ENCODE measurements at places on chromosomes 3 and 15. TPM values are rescaled to one million over a fixed set of nuclear protein-coding genes. Genes with fewer than 3 reads are reported as not detected.

TP63 gene
- 0.55 TPM for total RNA-seq

GASK1A gene
- 23.6 TPM for total RNA-seq

WDR6 gene
- total RNA-seq: 51.6 TPM

ISL2 gene
- 2.3 TPM for total RNA-seq

HDAC11 gene
- total RNA-seq: not detected

C3orf85 gene
- total RNA-seq: not detected

CADPS gene
- 2.7 TPM for total RNA-seq

NAALADL2 gene
- total RNA-seq: 13.4 TPM

GATM gene
- total RNA-seq: 30.4 TPM

LYZL4 gene
- total RNA-seq: not detected

RBPMS2 gene
- total RNA-seq: 2.9 TPM

ZNF774 gene
- total RNA-seq: 2.9 TPM

GRCh38 chr3:13768453-13768852 is 111.4 kb downstream of the WNT7A start:
- no peaks in the 10 kb centered on the region for H3K36me3 ChIP-seq
- DNase-seq: no peak
- H3K4me1 ChIP-seq: no peaks in the 10 kb centered on the region
- peaks cover 23% of the 10 kb centered on the region for H3K27me3 ChIP-seq

GRCh38 chr15:73273181-73274002 is 95.4 kb downstream of the HCN4 start:
- H3K27ac ChIP-seq: no peak overlapping the region
- H3K36me3 ChIP-seq: peaks cover 11% of the 10 kb centered on the region
- H3K4me3 ChIP-seq: no peak overlapping the region
- peak; percentile 44 for DNase-seq

GRCh38 chr3:29642393-29643033 is 361.6 kb downstream of the RBMS3 start:
- H3K4me3 ChIP-seq: no peak overlapping the region
- no peak for DNase-seq
- no peaks in the 10 kb centered on the region for H3K4me1 ChIP-seq
- H3K27ac ChIP-seq: peak overlapping the region; percentile 8

DNA sequence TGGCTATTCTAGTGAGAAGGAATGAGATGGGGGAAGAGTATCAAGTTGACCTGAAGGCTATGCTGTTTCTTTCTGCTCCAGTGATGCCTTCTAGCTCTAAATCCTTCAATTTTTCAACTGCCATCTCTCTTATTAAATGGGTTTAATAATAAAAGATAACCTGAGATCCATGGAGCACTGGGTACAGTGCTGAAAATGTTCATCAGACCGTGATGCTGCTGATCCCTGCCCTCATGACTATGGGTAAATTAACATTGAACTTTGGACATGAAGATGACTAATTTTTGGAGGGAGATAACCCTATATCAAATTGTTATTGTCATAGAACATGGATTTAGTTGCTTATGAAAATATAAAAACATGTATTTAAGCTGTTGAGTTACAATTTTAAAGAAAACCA is 27.7 kb upstream of the SLC2A2 start:
- no peak for DNase-seq
- peaks cover 7% of the 10 kb centered on the region for H3K4me1 ChIP-seq
- H3K4me3 ChIP-seq: no peak overlapping the region
- H3K27ac ChIP-seq: no peak overlapping the region

DNA sequence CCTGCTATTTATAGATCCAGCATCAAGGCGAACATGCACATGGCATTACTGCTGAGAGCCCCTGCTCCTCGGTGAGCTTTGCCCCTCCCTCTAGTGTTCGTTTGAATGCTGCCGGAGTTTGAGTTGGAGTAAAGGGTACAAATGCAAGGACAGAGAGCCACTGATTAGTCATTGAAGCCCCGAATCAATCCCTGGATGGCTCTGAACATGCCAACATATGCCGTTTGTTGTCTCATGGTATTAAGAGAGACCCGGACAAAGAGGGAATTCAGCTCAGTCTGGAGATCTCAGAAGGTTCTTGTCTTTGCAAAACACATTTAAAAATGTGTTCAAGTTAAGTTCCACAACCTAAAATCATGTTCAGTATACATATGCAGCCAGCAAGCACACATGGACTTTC is 789.2 kb upstream of the NR2F2 start:
- DNase-seq: no peak
- H3K36me3 ChIP-seq: no peaks in the 10 kb centered on the region
- H3K27me3 ChIP-seq: no peaks in the 10 kb centered on the region
- H3K4me3 ChIP-seq: no peak overlapping the region
- H3K27ac ChIP-seq: no peak overlapping the region
- no peaks in the 10 kb centered on the region for H3K4me1 ChIP-seq

DNA sequence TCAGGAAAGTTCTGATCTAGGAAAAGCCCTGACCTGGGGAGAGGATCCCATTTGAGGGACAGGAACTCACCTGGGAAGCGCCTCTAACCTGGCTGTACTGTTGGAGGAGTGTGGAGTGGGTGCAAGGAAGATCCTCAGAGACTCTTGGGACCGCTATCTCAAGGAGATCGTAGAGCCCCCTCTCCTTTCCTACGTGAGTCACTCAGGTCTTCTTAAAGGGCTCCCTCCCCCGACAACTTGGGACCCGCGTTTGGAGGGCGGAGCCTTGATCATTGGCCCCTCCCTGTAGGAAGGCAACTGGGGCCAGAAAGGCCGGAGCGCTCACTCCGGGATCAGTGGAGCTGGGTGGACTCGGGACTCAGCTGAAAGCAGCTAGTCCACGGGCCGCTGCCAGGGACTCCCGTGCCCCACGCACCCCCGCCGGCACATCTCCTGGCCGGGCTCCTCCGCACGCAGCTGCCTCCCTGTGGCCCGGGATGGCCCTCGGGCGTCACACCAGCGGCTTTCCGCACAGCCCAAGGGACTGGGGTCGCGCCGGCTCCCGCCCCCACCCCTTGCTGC is 520 bp downstream of the SLC26A6 start:
- peak overlapping the region; percentile 98 for H3K4me3 ChIP-seq
- peak; percentile 74 for DNase-seq
- peaks cover 37% of the 10 kb centered on the region for H3K36me3 ChIP-seq
- peak overlapping the region; percentile 87 for H3K27ac ChIP-seq

DNA sequence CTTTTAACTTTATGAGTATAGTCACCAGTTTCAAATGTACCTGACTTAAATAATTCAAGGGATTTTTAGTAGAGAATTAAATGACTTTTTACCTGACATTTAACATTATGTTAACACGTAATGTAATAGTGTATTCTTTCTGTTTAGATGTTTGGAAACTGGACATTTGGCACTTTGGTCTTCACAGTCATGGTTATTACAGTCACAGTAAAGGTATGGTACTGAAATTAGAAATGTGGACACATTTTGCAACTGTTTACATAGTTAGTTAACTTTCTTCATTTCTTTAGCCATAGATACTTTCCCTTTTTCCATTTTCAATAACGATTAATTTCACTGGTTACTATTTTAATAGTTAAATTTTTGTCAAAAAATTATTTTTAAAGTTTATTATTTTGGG is 83.8 kb downstream of the DCUN1D1 start:
- no peak overlapping the region for H3K4me3 ChIP-seq
- H3K4me1 ChIP-seq: peaks cover 7% of the 10 kb centered on the region
- no peak overlapping the region for H3K27ac ChIP-seq
- no peak for DNase-seq

DNA sequence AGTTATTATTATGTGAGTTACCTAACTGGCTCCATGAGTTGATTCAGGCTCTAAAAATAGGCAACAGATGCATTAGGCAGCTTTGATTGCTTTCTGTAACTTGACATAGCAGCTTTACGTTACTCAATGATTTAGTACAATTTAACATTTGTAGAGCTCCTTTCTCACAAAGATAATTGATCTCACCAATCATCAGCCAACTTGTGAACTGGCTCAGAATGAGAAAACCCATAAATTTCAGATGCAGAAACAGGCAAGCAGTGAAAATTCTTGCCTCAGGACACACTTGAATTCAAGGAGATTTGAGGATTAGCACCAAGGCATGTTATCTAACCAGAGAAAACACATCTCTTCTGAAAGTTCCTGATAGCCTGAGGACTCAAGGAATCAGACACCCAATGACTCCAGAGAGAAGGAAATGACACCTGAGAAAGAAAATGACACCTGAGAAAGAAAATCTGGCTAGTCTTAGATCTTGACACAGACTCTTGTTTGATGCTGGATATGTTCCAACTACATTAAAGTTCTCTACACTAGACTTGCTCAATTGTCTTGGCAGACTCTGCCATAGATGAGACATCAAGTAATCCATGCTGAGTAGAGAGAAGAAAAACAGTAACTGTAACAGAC is 315.1 kb upstream of the CBLB start:
- H3K4me1 ChIP-seq: no peaks in the 10 kb centered on the region
- H3K27ac ChIP-seq: no peak overlapping the region
- H3K4me3 ChIP-seq: no peak overlapping the region
- DNase-seq: no peak
- H3K27me3 ChIP-seq: no peaks in the 10 kb centered on the region

DNA sequence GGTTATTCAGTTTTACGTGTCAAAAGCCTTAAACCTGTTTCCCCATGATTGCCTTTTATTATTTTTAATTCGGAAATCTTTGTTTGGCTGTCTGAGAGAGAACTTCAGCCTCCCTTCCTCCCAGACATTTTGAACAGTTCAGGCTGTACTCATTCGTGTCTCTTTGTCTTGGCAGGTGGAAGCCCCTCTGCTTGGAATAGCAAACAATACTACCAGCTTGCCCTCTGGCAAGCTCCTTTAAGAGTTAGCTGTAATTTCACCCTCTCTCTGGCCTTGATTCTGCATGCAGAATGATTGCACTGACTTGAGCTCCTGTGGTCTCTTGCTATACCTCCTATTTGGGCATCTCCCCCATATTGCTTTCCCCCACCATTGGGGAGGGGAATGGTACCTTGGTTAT is 11.7 kb downstream of the IGF1R start:
- no peak overlapping the region for H3K4me3 ChIP-seq
- no peaks in the 10 kb centered on the region for H3K27me3 ChIP-seq
- DNase-seq: no peak
- no peak overlapping the region for H3K27ac ChIP-seq
- peaks cover 74% of the 10 kb centered on the region for H3K4me1 ChIP-seq
- no peaks in the 10 kb centered on the region for H3K36me3 ChIP-seq

DNA sequence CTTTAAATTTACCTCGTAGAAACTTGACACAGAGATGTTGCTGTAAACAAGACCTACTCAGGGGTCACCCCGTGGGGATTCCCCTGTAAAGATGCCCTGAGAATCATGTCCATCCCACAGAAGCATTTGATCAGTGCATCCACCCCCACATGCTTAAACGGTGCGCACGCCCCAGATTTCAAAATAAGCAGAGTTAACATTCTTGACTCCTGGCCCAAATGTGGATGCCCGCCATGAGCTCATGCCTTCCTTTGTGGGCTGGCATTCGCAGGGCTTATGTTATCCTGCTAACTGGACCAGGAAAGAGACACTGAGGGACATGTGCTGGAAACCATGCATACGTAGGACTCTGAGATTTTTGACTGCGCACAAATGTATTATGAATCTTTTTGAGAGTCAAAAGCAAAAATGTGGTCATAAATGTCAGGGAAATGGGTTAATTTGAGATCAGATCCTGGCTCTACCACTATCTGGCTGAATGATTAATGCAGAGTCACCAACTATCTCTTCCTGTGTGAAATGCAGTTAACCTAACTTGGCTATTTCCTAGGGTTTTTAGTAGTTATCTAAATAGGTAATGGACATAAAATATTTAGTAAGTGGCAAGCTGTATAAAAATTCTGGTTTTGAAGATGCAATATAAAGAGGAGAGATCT is 9.1 kb upstream of the TP63 start:
- DNase-seq: no peak
- H3K4me1 ChIP-seq: no peaks in the 10 kb centered on the region
- no peaks in the 10 kb centered on the region for H3K36me3 ChIP-seq
- H3K27ac ChIP-seq: no peak overlapping the region

GRCh38 chr15:70492240-70493177 is 270.8 kb downstream of the UACA start:
- H3K36me3 ChIP-seq: no peaks in the 10 kb centered on the region
- H3K27me3 ChIP-seq: no peaks in the 10 kb centered on the region
- peak; percentile 79 for DNase-seq

DNA sequence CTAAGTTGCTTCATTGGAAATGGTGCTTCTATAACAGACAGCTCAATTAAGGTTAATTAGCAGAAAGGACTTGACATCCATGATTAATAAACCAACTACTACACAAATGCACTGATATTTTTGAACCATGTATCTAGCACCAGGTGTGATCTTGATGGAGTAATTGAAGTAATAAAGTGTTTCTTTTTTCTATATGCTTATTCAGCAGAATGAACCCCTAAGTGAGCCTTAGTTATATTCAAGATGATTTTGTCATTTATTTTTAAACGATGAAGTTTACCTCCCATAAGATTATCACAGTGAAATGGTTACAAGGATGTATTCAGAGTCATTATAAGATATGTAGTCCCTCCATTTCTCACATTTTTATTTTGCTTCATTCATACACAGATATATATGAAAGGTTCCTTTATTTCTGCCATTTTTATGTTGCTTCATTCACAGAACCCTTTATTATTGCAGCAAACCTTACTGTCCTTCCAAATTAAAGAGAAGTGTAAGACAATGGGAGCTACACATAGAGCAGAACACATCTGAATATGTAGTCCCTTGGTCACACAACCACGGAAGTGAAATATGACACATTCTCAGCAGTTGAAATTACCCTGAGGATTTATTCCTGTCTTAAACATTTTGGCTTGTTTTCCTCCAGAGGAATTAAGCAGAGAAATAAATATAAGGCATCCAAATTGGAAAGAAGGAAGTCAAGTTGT is 295.0 kb downstream of the RAP2B start:
- H3K4me3 ChIP-seq: no peak overlapping the region
- no peaks in the 10 kb centered on the region for H3K27me3 ChIP-seq
- no peaks in the 10 kb centered on the region for H3K4me1 ChIP-seq
- no peak for DNase-seq
- H3K27ac ChIP-seq: no peak overlapping the region

GRCh38 chr3:102571006-102571405 is 136.2 kb downstream of the ZPLD1 start:
- H3K27ac ChIP-seq: no peak overlapping the region
- H3K27me3 ChIP-seq: no peaks in the 10 kb centered on the region
- DNase-seq: no peak
- H3K4me3 ChIP-seq: no peak overlapping the region

DNA sequence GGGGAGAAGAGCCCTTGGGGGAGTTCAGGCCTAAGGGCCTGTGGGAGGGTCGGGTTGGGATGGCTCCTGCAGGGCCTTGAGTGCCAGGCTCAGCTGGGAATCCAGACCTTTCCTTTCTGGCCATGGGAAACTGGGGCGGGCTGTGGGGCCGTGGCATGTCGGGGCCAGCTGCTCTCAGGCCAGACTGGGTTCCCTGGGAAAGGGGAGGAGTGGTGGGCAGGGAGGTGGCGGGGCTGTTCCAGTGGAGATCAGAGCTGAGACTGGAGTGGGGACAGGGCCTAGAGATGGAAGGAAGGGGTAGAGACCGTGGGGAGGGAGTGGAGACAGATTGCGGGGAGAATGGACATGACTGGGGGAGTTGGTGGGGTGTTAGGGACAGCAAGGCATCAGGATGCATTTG is 20.3 kb downstream of the FBLN2 start:
- H3K4me3 ChIP-seq: no peak overlapping the region
- H3K27ac ChIP-seq: no peak overlapping the region
- DNase-seq: no peak
- H3K27me3 ChIP-seq: peaks cover 17% of the 10 kb centered on the region

Data from stomach (tissue), 19 donors.